ENCODE measurements at places on chromosomes 2 and 18.

DNA sequence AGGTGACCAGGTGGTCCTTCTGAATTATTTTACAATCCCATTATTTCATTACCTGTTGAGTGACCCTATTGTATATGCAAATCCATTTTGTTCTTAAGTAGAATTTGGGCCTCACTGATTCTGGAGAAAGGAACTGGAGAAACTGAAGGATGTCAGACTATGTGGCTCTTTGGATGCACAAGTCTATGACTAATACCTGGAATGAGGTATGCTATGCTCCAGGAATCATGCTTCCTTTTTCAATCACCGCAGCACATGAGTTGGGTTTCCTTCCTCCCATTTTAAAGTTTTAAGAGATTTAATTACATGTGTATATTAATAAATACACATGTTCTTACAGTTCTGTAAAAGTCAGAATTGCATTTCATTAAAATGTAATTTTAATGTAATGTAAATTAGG, 253.9 kb upstream of the VWC2L start:
- DNase-seq: no peak

DNA sequence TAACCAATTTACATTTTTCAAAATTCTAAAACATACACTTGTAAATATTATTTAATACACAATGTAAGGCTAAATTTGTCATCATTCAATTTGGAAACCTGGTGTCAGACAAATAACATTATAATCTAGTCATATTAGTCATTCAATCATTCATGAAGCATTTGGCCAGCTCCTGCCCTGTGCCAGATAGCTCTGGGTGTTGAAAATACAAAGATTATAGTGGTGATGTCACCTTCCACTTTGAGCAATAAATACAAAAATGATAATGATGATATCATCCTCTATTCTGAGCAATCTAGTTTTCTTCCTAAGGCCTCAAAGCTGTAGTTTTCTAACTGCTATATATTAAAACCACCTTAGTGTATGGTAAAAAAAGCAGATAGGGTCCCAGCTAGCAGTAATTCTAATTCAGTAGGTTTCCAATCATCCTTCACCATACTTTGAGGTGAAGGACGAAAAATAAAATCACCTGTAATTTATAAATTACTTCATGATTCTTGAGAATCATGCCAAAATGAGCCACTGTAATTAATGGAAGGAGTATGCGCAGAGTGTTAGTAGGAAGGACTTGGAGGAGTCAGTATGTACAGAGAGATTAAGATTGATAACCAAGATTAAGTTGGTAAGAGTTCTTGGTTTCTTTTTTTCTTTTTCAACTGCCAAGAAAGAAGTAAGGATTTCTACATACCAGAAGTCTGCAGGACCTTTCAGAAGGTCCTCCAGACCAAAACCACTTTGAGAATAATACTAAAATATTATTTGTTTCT, 23.2 kb downstream of the MEMO1 start:
- DNase-seq: no peak

GRCh38 chr18:74013955-74014354, 133.7 kb downstream of the FBXO15 start:
- no peak for DNase-seq

DNA sequence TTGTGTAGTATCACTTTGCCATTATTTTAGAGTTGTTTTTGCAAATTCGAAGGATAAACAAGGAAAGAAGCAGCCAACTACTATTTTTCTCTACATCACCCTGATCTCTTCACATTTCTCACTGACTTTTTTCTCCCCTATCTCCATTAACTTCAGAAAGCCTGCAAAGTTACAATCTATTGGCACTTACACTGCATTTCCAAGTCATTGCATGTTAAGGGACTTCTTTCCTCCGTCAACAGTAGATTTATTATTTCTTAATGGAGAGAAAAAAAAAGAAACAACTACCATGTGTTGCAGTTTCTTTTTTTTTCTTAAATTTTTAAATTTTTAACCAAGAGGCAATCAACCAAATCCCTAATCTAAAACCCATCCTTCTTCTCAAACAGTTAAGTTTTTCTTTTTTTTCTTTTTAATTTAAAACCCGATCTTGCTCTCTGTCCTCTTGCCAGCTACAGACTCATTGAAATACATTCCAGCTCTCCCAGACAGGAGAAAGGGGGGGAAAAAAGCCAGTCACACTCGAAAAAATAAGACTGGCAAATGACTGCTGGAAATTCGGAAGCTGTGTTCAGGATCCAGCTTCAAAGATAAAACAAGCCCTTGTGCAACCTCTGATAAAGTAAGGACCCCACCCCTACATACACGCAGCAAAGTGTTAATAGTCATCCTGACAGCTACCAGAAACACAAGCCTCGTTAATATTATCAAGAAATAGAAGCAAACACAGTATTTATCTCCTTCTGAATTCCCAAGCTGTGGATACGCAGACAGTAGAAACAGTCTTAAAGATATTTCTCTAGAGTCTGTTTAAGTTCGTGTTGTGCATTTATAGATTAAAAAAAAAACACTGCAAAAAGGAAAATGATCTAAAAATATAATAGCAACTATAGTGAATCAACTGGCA, 1.3 kb downstream of the LRRTM4 start:
- DNase-seq: no peak

GRCh38 chr2:189407281-189408209, 33.7 kb upstream of the WDR75 start:
- DNase-seq: no peak

GRCh38 chr2:43065036-43065435, 161.4 kb downstream of the ZFP36L2 start:
- no peak for DNase-seq

- DNase-seq: no peak
These were observed 111.4 kb upstream of the GATA6 start for GRCh38 chr18:22057908-22058527.

- DNase-seq: no peak
These were observed 189.3 kb downstream of the LTBP1 start for GRCh38 chr2:33136056-33136455.

Measured in GM20000 (cell line).